NCI-H1694 (cell line): ENCODE measurements at places on chromosomes 7 and 10.

GRCh38 chr7:106609416-106609815 is 51.5 kb downstream of the CCDC71L start:
- DNase-seq: no peak

DNA sequence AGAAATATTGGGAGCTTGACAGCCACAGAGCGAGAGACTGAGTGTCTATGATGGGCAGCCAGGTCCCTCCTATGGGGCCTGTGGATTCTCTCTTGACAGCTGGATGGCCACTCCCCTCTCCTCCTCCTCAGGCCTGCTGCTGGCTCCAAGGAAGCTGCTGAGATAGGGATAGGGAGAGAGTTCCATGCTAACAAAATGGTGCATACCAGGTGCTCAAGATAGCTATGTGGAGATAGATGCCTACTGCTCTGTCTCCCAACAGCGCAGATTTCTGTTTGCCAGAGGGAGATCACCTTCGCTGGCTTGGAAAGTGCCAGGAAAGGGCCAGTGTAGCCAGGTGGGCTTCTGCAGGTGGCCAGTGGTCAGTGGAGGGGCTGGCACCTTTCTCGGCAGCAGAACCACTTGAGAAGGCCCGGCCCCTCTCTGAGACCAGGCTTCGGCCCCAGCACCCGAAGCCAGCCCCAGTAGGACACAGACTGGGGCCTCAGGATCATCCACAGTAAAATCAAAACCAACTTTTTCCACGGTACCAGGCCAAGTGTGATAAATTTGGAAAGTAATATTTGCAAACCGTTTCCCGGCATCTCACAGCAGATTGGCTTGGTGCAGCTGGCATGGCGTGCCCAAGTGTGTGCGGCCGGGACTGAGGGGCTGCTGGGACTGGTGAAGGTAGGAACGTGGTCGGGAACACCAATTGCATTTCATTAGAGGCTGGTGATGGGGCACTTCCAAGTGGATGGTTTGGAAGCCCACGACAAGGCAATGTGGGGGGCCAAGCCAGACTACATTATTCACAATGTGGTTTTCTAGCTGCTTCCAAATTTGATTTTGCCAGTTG is 139.6 kb downstream of the PTPN20 start:
- DNase-seq: no peak

DNA sequence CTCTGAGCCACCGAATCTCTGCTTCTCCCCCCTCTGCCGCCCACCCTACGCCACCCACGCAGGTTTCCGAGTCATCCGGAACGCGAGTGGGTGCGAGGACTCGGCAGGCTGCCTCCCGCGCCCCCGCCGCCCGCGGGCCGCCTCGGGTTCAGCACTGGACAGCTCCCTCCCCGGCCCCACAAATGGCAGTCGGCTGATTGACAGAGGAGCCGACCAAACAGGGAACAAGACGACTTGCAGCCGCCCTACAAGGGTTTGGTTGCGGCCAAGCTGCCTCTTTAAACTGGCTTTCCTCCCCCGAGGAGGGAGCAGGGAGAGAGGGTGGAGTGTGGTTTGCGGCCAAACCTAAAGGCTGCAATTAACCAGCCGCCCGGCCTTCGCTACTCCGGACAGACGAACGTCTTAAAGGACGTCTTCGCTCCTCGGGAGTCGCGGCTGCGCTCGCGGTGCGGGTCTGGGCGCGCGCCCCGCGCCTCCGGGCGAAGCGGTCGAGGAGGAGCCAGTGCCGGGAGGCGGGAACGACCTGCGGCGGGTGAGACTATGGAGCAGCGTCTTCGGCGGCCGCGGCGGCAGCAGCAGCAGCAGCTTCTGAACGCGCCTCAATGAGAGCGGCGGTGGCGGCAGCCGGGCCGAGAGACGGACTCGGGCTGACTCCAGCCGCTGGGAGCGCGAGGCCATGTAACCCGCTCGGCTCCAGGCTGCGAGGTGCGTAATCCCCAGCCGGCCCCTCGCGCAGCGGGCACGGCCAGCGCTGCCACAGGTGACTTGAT is at the start of gene GPR158:
Gene GPR158 (plus strand): TSS at position 541 of the 770 bp plus-strand sequence. CDS start 420 bp downstream, outside the sequence.
- DNase-seq: peak; percentile 12

- no peak for DNase-seq
Measured at GRCh38 chr7:18429547-18429946, 66.0 kb upstream of the HDAC9 start.

DNA sequence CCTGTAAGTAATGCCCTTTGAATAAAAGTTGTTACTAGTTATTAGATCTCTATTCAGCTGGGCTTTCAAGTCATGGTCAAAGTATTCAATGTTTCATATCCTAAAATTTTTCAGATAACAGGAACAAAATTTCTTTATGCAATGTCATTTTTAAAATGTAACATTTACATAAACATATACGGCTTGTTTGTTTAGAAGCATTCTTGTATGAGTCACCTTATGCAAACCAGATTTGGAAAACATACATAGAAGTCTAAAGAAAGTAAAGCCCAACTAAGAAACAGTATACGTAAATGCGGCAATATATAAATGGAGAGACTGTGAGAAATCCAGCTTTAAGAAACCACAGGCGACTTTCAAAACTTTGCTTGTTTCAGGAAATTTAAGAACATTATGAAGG is 10.5 kb downstream of the TMEM168 start:
- no peak for DNase-seq

DNA sequence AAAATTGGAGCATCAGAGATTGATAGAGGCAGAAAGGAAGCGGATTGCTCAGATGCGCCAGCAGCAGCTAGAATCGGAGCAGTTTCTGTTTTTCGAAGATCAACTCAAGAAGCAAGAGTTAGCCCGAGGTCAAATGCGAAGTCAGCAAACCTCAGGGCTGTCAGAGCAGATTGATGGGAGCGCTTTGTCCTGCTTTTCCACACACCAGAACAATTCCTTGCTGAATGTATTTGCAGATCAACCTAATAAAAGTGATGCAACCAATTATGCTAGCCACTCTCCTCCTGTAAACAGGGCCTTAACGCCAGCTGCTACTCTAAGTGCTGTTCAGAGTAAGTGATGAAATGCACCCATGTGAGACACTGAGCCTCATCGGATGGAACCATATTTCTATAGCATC is 33.1 kb downstream of the STAMBPL1 start:
- peak; percentile 84 for DNase-seq

GRCh38 chr7:40221836-40222235 is 87.0 kb downstream of the SUGCT start:
- DNase-seq: no peak

- no peak for DNase-seq
Measured at GRCh38 chr10:29532256-29532878, 102.4 kb downstream of the SVIL start.

DNA sequence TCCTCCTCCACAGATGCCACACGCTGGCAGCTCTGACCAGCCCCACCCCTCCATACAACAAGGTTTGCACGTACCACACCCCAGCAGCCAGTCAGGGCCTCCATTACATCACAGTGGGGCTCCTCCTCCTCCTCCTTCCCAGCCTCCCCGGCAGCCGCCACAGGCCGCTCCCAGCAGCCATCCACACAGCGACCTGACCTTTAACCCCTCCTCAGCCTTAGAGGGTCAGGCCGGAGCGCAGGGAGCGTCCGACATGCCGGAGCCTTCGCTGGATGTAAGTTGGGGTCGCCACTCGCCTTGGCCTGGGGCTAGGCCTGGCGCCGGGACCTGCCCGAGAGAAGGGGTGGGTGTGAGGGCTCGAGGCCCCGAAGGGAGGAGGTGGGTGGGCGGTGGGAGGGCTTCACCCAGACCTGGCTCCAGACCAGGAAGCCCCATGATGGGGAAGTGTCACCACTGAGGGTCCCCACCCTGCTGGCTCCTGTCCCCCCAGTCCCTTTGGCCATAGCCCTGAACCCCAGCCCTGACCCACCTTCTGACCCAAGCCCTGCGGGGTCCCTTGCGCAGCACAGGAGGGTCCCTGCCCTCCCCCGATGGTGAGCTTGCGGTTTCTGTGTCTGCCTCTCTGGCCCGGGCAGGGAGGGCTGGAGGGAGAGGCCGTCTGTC is 36.2 kb upstream of the PPIF start:
- no peak for DNase-seq

DNA sequence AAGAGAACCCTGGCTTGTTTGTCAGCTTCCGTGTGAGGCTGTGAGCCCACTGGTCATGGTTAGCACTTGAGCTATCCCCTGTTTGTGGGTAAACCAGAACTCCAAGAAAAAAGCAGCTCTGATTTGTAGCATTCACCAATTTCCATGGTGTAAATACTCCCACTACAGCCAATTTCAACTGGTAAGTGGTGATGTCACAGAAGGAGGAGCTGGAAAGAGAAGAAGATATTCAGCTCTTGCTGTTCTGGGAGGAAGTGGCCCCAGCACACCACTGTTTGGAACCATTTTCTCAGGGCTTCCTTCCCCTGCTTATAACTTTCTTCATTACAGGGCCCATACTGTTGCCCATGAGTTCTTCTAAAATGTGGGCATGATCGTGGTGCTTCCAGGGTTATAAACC is 500.1 kb upstream of the ZMIZ1 start:
- DNase-seq: no peak

DNA sequence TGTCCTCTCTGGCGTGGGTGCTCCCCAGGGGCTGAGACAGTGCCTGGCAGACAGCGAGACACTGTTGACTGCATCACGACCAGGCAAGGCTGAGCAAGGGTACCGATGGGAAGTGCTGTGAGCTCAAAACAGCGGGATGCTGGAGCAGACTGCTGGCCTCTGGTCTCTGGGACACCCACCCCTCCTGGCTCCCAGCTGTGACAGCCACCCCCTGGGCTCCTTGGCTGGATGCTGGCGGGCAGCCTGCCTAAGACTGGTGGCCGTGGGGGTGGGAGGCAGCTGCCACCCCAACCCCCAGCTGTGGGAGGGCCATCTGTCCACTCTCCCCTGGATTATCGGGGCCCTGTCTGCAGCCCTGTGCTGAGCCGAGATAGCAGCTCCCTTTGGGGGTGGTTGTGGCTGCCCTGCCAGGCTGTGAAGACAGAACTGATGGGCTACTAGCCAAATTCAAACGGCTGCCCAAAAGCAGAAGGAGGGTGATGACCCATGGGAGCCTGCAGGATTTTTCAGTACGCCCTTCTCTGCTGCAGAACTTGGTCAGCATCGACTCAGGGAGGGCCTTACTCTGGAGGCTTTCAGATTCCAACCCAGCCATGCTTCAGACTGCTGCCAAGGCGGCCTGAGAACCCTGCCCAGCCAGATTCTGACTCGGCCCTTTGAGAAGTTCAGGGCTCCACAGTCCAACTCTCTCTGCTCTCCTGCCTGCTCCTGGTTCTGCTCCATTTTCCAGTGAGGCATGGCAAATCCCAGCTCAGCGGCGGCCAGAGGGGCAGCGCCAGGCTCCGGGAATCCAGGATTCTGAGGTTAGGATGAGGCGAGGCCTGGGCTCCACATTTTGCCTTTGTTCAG is 125.3 kb downstream of the NEURL1 start:
- DNase-seq: no peak

DNA sequence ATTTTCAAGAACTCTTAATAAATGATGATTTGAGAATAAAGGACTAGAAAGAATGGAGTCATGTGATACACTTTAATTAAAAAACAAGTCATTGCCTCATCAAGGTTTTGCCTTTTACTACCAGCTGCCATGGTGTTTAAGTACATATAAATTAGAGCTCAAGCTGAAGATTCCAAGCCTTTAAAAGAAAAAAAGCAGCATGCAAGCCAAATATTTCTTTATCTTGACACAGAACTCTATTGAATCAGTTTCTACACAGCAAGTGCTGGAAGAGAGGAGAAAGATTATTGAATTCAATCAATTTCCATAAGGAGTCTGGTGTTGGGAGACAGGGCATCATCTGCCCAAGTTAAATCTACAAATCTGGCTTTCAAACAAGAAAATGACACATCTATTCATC is 347.9 kb downstream of the WDR11 start:
- no peak for DNase-seq

- no peak for DNase-seq
Measured at GRCh38 chr7:51224811-51225595, 91.6 kb downstream of the COBL start.

DNA sequence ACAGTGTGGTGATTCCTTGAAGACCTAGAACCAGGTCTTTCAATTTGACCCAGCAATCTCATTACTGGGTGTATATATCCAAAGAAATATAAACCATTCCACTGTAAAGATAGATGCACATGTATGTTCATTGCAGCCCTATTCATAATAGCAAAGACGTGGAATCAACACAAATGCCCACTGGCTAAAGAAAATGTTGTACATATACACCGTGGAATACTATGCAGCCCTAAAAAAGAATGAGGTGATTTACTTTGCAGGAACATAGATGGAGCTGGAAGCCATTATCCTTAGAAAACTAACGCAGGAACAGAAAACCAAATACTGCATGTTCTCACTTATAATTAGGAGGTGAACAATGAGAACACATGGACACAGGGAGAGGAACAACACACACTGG is 278.0 kb upstream of the KCND2 start:
- DNase-seq: no peak

DNA sequence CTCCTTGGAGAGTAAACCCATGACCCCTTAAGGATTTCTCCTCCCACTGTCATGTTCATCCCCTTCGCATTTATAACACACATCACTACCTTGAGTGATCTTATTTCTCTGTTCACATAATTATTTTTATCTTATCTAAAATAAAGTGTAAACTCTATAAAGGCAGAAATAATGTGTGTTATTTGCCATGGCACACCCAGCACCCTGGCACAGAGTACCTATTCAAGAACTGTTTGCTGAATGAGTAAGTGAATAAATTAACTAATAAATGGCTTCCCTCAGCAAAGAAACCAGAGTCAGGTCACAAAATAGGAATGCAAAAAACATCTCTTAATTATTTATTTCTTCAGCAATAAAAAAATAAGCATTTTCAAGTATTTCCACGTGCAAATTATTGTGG is 330.3 kb upstream of the GHITM start:
- no peak for DNase-seq

GRCh38 chr10:132336064-132336746 is 4.2 kb downstream of the LRRC27 start:
- no peak for DNase-seq

GRCh38 chr10:1123972-1124371 is 67.8 kb downstream of the WDR37 start:
- no peak for DNase-seq

GRCh38 chr7:27640884-27641574 is 21.7 kb downstream of the HIBADH start:
- DNase-seq: no peak

DNA sequence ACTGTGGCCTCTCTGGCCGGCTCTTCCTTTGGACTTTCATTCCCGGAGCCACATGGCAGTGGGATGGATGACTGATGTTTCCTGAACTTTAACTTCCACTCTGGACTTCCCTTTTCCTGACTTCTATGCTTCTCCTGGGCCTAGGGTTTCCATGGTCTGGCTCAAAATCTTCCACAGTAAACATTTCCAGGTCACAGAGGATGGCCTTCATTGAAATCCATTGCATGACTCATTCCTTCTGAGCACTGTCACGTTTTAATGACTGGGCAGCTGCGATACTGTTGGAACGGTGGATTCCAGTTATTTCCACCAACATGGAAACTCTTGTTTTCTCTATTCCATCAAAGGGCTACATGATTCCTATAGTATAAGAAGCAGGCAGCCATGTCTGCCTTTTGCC is 24.4 kb upstream of the ZNF273 start:
- no peak for DNase-seq

GRCh38 chr10:132619927-132620326 is 82.3 kb downstream of the INPP5A start:
- DNase-seq: no peak
